ENCODE measurements at places on chromosomes 7 and 10. TPM values are rescaled to one million over a fixed set of nuclear protein-coding genes. Genes with fewer than 3 reads are reported as not detected.

Gene C10orf53
- not detected for total RNA-seq

Gene OR9A2
- not detected for total RNA-seq

Gene AOC1
- total RNA-seq: not detected

DNA sequence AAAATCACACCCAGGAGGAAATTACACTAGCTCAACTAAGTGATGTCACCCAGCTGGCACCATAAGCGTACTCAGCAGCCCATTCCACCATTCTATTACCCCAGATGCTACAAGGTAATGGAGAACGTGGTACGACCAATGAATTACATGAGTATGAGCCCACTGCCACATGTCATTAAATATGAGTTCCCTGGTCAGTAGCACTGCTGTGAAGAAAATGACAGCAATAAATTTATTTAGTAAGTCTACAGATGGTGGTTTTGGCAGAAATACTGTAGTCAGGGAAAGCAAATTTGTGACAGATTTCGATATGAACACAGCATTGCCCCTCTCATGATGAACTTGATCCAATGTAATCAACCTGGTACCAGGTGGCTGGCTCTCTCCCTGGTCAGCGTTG, 154.2 kb downstream of the VWC2 start:
- no peak overlapping the region for H3K4me3 ChIP-seq
- DNase-seq: no peak
- H3K27ac ChIP-seq: no peak overlapping the region
- H3K36me3 ChIP-seq: no peaks in the 10 kb centered on the region
- no peaks in the 10 kb centered on the region for H3K27me3 ChIP-seq
- no peaks in the 10 kb centered on the region for H3K4me1 ChIP-seq

DNA sequence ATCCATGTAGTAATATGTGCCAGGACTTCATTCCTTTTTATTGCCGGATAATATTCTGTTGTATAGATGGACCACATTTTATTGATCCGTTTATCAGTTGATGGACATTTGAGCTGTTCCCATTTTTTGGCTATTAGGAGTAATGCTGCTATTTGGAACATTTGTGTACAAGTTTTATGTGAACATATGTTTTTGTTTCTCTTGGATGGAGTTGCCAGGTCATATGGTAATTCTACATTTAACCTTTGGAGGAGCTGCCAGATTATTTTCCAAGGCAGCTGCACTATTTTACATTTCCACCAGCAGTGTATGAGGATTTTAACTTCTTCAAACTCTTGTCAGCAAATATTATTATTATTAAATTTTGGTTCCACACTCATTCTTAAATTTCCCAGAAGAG, 59.2 kb downstream of the C10orf90 start:
- H3K36me3 ChIP-seq: no peaks in the 10 kb centered on the region
- H3K4me1 ChIP-seq: no peaks in the 10 kb centered on the region
- DNase-seq: no peak
- H3K4me3 ChIP-seq: no peak overlapping the region
- H3K27me3 ChIP-seq: no peaks in the 10 kb centered on the region

DNA sequence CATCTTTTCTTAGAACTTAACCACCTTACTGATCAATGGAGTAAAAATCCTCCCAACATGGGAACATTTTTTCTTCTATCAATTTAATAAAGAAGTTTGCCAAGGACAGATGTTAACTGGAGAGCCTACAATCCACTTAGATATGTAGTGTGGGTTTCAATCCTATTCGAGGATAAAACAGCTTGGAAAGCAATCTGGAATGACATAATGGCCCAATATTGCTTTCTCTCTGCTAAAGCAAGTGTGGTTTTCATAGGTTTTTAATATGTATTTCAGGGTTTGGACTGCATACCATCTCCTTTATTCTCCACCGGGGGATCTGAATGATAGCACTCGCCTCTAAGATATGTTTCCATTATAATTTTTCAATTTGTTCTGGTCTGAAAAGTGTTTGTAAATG, 149.7 kb downstream of the PRPF18 start:
- no peak for DNase-seq
- H3K4me3 ChIP-seq: no peak overlapping the region
- H3K4me1 ChIP-seq: no peaks in the 10 kb centered on the region
- no peaks in the 10 kb centered on the region for H3K27me3 ChIP-seq
- no peak overlapping the region for H3K27ac ChIP-seq

Gene EXOC6
- 19.1 TPM for total RNA-seq

GRCh38 chr10:63344269-63344668, 121.5 kb downstream of the JMJD1C start:
- H3K4me1 ChIP-seq: no peaks in the 10 kb centered on the region
- H3K27ac ChIP-seq: no peak overlapping the region
- no peaks in the 10 kb centered on the region for H3K27me3 ChIP-seq

Gene C10orf71
- not detected for total RNA-seq

Gene ADAMTS14
- total RNA-seq: 9.4 TPM

Gene NPSR1
- not detected for total RNA-seq

- DNase-seq: no peak
- no peaks in the 10 kb centered on the region for H3K27me3 ChIP-seq
- peaks cover 9% of the 10 kb centered on the region for H3K4me1 ChIP-seq
- peak overlapping the region; percentile 82 for H3K27ac ChIP-seq
Observed at GRCh38 chr7:265192-265997, 24.6 kb upstream of the FOXL3 start.

DNA sequence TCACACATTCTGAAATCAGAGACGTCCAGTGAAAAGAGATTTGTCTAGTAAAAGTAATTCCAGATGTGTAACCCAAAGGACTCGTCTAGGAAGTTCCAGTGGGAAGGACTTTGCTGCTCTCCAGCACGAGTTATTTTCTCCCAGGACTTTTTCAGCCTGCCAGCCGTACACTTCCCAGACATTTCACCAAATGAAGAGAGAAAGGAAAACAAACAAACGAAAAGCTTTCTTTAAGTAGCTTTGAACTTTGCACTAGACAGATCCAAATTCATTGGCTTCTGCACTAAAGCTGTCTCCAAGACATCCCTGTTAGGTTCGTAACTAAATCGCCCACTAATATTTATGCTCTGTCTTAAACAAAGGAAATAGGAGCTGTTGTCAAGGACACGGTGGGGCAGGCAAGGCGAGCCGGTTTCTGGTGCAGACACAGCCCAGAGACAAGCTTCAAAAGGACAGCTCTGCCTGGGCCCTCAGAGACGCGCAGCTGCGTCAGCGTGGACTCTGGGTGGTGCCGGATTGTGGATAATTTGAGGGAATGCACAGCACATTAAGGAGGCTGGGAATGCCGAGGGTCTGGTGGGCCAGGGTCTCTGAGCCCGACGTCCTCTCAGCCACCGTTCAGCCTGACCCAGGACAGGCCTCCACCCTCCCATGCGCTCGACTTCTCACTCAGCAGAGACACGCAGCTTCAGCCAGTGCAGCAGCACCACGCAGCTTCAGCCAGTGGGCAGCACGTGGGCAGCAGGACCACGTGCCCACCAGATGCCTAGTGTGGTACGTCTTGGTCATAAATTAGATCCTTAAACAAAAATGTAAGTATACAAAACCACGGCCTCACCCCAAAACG, 64.1 kb upstream of the INSIG1 start:
- no peak overlapping the region for H3K27ac ChIP-seq
- no peaks in the 10 kb centered on the region for H3K36me3 ChIP-seq

DNA sequence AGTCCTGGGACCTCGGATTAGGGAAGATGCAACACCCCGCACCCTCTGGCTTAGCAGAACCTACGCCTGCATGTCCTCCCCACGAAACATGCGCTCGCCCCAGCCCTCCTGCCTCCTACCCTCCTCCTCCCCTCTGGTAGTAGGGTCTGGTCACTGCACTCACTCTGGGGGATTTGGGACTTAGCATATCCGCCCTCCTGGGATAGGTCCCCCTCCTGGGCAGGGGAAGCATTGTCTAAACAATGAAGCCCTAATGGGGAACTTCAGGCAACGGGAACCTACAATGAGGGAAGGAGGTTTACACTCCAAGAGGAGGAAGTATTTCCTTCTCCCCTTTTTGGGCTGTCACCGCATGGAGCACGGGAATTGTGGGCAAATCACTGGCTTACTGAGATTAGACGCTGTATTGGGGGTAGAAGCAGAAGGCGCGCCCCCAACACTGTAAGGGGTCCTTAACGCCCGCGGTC, 892 bp downstream of the CRHR2 start:
- peaks cover 20% of the 10 kb centered on the region for H3K4me1 ChIP-seq
- peak overlapping the region; percentile 55 for H3K4me3 ChIP-seq
- H3K27me3 ChIP-seq: peaks cover 91% of the 10 kb centered on the region
- H3K27ac ChIP-seq: no peak overlapping the region
- no peaks in the 10 kb centered on the region for H3K36me3 ChIP-seq

Gene TMEM72
- total RNA-seq: not detected

DNA sequence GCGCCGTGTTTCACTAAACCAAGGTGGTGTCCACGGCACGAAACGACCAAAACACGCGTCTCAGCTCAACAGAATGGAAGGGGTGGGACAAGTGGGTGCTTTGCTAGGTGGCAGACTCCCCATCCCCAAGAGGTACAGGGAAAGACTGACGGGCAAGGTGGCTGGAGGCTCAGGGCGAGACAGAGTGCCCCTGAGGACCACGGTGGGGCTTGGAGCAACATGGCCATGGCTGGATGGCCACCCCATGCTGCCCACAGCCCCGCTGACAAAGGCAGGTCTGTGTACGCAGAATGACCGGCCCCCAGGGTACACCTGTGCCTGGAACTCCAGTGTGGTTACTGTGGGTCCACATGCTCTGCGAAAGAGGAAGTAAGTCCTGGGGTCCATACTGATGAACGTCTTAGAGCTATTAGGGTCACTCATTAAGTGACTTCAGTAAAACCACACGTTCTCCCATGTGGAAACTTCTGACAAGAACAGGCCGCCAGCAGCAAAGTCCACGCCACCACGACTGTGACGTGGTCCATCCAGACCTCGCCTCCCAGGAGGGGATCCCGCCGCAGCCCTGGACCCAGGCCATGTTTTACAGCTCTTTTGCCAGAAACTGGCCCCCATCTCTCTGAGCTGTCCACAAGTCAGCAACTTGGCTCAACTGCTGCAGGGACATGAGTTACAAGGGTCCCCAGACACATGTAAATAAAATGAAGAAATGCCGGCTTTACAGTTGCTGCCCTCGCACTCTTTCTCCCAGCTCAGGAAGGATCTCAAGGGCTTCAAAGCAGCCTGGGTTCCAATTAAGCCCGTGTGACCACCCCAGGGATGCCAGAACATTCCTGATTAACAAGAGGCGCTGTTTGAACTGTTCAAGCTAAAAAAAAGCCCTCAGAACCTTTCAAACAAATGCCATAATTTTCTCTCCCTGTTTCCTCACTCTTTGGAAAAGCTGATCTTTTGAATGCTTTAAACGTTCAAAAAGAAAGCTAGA, 66.8 kb downstream of the MAD1L1 start:
- peaks cover 4% of the 10 kb centered on the region for H3K4me1 ChIP-seq
- no peaks in the 10 kb centered on the region for H3K36me3 ChIP-seq
- no peak overlapping the region for H3K4me3 ChIP-seq
- H3K27me3 ChIP-seq: no peaks in the 10 kb centered on the region
- H3K27ac ChIP-seq: no peak overlapping the region

DNA sequence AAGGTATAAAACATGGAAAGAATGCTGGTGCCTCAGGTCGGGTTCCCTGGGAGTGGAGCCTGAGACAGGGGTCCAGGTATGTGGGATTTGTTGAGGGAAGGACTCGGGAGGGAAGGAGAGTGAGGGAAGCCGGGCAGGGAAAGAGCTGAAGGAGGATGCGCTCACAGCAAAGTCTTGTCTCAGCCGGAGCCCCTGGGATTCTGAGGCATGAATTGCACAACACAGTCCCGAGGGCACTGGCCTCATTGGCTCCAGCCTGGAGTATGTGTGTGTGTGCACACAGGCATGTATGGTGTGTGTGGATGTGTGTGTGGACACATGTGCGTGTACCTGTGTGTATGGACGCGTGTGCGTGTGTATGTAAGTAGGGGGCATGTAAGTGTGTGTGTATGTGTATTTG, 87.4 kb downstream of the WDFY4 start:
- H3K4me1 ChIP-seq: no peaks in the 10 kb centered on the region
- DNase-seq: no peak
- H3K4me3 ChIP-seq: no peak overlapping the region
- peaks cover 4% of the 10 kb centered on the region for H3K27me3 ChIP-seq
- no peaks in the 10 kb centered on the region for H3K36me3 ChIP-seq

DNA sequence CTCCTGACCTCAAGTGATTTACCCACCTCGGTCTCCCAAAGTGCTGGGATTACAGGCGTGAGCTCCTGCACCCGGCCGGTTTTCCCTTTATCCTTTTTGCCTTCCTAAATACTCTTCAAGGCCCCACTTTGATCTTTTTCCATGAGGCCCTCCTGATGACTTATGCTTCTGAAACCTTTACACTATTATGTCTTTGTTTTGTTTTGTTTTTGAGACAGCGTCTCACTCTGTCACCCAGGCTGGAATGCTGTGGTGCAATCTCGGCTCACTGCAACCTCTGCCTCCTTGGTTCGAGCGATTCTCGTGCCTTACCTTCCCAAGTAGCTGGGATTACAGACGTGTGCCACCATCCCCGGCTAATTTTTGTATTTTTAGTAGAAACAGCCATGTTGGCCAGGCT, 3.8 kb downstream of the STMP1 start:
- no peaks in the 10 kb centered on the region for H3K36me3 ChIP-seq
- H3K4me3 ChIP-seq: no peak overlapping the region
- no peak for DNase-seq
- no peak overlapping the region for H3K27ac ChIP-seq

DNA sequence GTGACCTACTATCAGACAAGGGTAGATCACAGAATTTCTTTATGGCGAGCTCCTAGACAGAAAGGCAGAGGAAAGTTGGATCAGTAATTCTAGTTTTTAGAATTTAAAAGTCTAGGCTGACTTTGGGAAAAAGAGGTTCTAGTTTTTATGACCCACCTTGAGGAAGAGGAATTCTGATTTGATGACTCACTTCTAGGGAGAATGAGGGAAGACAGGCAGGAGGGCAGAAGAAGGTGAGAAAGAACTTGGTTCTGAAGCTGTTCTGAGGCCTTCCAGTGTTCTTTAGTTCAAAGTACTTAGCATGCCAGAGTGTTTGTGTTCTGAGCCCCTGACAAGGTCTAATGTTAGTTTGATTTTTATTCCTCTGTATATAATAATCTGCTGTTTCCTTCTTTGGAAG, 97.2 kb downstream of the PODXL start:
- H3K4me1 ChIP-seq: peaks cover 12% of the 10 kb centered on the region
- no peak overlapping the region for H3K27ac ChIP-seq
- H3K36me3 ChIP-seq: peaks cover 47% of the 10 kb centered on the region
- DNase-seq: no peak

GRCh38 chr10:131577178-131577555, 265.6 kb upstream of the TCERG1L start:
- no peak overlapping the region for H3K4me3 ChIP-seq
- H3K4me1 ChIP-seq: no peaks in the 10 kb centered on the region
- no peaks in the 10 kb centered on the region for H3K36me3 ChIP-seq
- H3K27me3 ChIP-seq: no peaks in the 10 kb centered on the region

Gene VAX1
- not detected for total RNA-seq

GRCh38 chr10:60155943-60156683, 233.6 kb downstream of the ANK3 start:
- H3K27ac ChIP-seq: no peak overlapping the region
- no peaks in the 10 kb centered on the region for H3K36me3 ChIP-seq
- DNase-seq: no peak
- H3K4me3 ChIP-seq: no peak overlapping the region
- H3K4me1 ChIP-seq: no peaks in the 10 kb centered on the region
- H3K27me3 ChIP-seq: no peaks in the 10 kb centered on the region

- peak overlapping the region; percentile 73 for H3K27ac ChIP-seq
- H3K36me3 ChIP-seq: no peaks in the 10 kb centered on the region
- no peaks in the 10 kb centered on the region for H3K27me3 ChIP-seq
- no peak overlapping the region for H3K4me3 ChIP-seq
- H3K4me1 ChIP-seq: peaks cover 14% of the 10 kb centered on the region
Observed at GRCh38 chr7:143279186-143280098, 5.3 kb upstream of the TMEM139 start.

Gene IDE
- 29.0 TPM for total RNA-seq
